Neural crest cell (in vitro differentiated cells): ENCODE measurements at places on chromosomes 4 and X. TPM values are rescaled to one million over a fixed set of nuclear protein-coding genes. Genes with fewer than 3 reads are reported as not detected.

MUC7 gene
- total RNA-seq = not detected in 2 replicates

WDR19 gene
- 51.6 and 52.8 TPM in 2 replicates for total RNA-seq

KLF3 gene
- 38.2 and 38.4 TPM in 2 replicates for total RNA-seq

NLRP2B gene
- total RNA-seq = not detected in 2 replicates

ADH7 gene
- not detected in 2 replicates for total RNA-seq

PDHA2 gene
- total RNA-seq = not detected in 2 replicates

NAA11 gene
- total RNA-seq = not detected in 2 replicates

TMEM255A gene
- total RNA-seq = 0.70 and 0.91 TPM in 2 replicates

CLTRN gene
- 0.80 and 1.1 TPM in 2 replicates for total RNA-seq

CPEB2 gene
- 4.7 and 5.1 TPM in 2 replicates for total RNA-seq

CNGA2 gene
- not detected in 2 replicates for total RNA-seq

CFAP299 gene
- total RNA-seq = not detected in 2 replicates

TMEM47 gene
- total RNA-seq = 42.0 and 45.4 TPM in 2 replicates

CCNB3 gene
- total RNA-seq = 0.89 and 1.4 TPM in 2 replicates

LETM1 gene
- 59.5 and 60.6 TPM in 2 replicates for total RNA-seq

BEX2 gene
- total RNA-seq = 19.2 and 21.4 TPM in 2 replicates

KDR gene
- 0.12 TPM in 1 of 2 replicates, not detected in the other for total RNA-seq

PTCHD1 gene
- 0.23 and 0.32 TPM in 2 replicates for total RNA-seq

WAS gene
- 0.64 and 0.70 TPM in 2 replicates for total RNA-seq

ENAM gene
- total RNA-seq = not detected in 2 replicates
